ENCODE measurements at places on chromosomes 4 and X. TPM values are rescaled to one million over a fixed set of nuclear protein-coding genes. Genes with fewer than 3 reads are reported as not detected.

Gene MAGEA2
- polyA plus RNA-seq = not detected

Gene SPACA5
- not detected for polyA plus RNA-seq

Gene SHROOM3
- polyA plus RNA-seq = 24.6 TPM

Gene GNPDA2
- polyA plus RNA-seq = 19.4 TPM

All from muscle of leg (tissue), 16 donors.